PC-3 (cell line): ENCODE measurements at places on chromosomes 7 and 10.

GRCh38 chr10:98959379-98959778, 276.3 kb downstream of the HPSE2 start:
- no peak overlapping the region for H3K27ac ChIP-seq
- no peak overlapping the region for H3K4me3 ChIP-seq
- no peak for DNase-seq

DNA sequence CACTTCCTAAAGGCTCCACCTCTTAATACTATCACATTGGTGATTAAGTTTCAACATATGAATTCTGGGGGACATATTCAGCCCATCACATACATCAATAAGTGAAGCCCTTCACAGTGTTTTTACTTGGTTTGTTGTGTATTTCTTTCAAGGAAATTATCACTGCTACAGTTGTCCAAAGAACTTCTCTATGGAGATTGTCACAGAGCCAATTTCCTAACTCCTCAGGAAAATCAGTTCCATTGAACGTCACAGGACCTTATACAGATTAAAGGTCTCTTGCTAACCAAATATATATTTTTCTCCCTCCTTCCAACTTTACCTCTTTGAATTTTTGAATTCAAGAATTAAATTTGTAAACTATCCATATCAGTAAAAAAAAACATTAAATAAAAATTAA, 114.3 kb downstream of the LRRN3 start:
- no peaks in the 10 kb centered on the region for H3K36me3 ChIP-seq
- H3K27ac ChIP-seq, result no peak overlapping the region
- no peak overlapping the region for H3K4me3 ChIP-seq

DNA sequence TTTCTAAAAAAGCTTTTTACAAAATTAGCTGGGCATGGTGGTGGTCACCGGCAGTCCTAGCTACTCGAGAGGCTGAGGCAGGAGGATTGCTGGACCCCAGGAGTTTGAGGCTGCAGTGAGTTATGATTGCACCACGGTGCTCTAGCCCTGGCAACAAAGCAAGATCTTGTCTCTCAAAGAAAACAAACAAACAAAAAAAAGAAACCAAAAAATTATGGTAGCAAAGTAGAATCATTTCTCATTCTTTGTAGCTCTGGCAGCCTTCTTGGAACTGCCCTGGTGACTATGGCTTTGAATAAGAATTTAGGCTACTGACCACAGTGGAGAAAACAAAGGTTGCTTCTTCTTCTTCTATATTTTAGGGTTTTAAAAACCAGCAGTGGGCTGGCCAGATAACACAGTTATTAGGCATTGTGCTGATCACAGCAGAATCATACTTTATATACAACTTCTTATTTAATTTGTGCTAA, 41.9 kb upstream of the PRKAR2B start:
- H3K4me3 ChIP-seq, result no peak overlapping the region
- H3K27ac ChIP-seq, result no peak overlapping the region
- H3K4me1 ChIP-seq, result no peaks in the 10 kb centered on the region
- no peak for DNase-seq
- H3K27me3 ChIP-seq, result peaks cover 18% of the 10 kb centered on the region
- H3K36me3 ChIP-seq, result no peaks in the 10 kb centered on the region

DNA sequence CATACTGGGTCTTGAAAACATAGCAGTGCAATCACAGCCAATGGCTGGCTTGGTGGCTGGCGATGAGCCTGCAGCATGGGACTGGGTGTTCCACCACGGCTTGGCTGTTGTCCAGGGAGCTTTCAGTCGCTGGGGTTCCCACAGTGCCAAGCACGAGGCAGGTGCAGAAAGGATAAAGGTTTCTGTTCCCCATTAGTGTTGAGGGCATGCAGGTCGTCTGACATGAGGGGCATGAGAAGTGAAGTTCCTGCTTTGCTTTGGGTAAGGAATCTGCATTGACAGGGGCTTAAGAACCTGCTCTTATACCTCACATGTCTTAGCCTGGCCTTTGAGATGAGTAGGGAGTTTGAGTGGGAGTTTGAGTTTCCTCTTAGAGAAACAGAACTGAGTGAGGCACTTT, 9.0 kb upstream of the CFTR start:
- H3K4me1 ChIP-seq, result no peaks in the 10 kb centered on the region
- no peak overlapping the region for H3K27ac ChIP-seq
- H3K4me3 ChIP-seq, result no peak overlapping the region
- peaks cover 22% of the 10 kb centered on the region for H3K27me3 ChIP-seq

- no peaks in the 10 kb centered on the region for H3K36me3 ChIP-seq
- no peak overlapping the region for H3K4me3 ChIP-seq
- H3K4me1 ChIP-seq, result no peaks in the 10 kb centered on the region
- DNase-seq, result no peak
- H3K27me3 ChIP-seq, result no peaks in the 10 kb centered on the region
Observed at GRCh38 chr7:129515381-129515780, 13.1 kb downstream of the SMKR1 start.

DNA sequence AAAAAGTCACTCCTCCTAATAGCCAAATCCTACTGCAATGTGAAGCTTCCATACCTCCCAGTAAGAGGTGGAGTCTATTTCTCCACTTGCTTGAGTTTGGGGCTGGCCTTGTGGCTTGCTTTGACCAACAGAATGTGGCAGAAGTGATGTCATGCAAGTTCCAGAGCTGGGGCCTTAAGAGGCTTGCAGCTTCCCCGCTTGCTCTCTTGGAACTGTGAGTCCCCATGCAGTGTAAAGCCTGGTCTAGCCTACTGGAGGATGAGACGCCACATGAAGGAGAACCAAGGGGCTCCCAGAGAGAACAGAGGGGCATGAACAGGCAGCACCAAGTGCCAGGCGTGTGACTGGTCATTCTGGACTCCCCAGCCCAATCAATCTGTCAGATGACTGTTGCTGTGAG, 58.6 kb upstream of the OPALIN start:
- peaks cover 17% of the 10 kb centered on the region for H3K4me1 ChIP-seq
- H3K36me3 ChIP-seq, result no peaks in the 10 kb centered on the region
- no peak overlapping the region for H3K4me3 ChIP-seq
- H3K27ac ChIP-seq, result no peak overlapping the region
- 0 out of 2 replicates have a peak, but pooled peaks cover 8% of the 10 kb centered on the region for H3K27me3 ChIP-seq

GRCh38 chr10:80504158-80504811, 33.4 kb upstream of the SH2D4B start:
- no peak overlapping the region for H3K4me3 ChIP-seq
- H3K27ac ChIP-seq, result no peak overlapping the region
- no peak for DNase-seq
- no peaks in the 10 kb centered on the region for H3K4me1 ChIP-seq
